Spleen (tissue), 13 donors: ENCODE measurements at places on chromosomes 6 and 20. TPM values are rescaled to one million over a fixed set of nuclear protein-coding genes. Genes with fewer than 3 reads are reported as not detected.

GRCh38 chr20:50532221-50532620 lies 22.0 kb downstream of the PTPN1 start:
- H3K27ac ChIP-seq = peak overlapping the region; percentile 64
- peaks cover 7% of the 10 kb centered on the region for H3K4me1 ChIP-seq
- H3K27me3 ChIP-seq = no peaks in the 10 kb centered on the region
- DNase-seq = no peak

DNA sequence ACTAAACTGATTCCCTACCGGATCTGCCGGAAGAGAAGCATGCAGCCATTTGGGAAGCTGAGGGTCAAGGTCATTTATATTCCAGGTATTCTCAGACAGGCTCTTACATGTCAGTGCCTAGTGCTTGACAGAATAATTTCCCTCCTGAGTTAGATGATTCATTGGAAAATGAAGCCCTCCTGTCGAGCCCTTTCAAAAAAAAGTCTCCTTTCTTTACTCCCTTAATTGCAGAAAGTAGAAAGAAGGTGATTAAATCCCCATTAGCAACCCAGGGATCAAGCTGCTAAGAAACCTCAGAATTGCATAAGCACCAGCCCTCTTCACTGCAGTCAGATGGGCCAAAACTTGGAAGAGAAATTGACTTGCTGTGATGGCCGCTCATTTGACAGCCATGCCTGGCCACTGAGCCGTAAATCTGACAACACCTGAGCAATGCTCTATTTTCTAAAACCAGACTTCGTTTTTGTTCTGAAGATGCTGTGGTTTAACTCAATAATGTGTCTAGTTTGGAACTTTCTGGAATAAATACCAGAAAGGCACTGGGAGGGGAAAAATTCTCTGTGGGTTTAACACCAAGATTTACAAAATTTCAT lies 61.0 kb upstream of the ARMH2 start:
- no peak overlapping the region for H3K4me3 ChIP-seq
- DNase-seq = no peak
- no peaks in the 10 kb centered on the region for H3K27me3 ChIP-seq
- H3K36me3 ChIP-seq = peaks cover 96% of the 10 kb centered on the region
- peak overlapping the region; percentile 88 for H3K27ac ChIP-seq

DNA sequence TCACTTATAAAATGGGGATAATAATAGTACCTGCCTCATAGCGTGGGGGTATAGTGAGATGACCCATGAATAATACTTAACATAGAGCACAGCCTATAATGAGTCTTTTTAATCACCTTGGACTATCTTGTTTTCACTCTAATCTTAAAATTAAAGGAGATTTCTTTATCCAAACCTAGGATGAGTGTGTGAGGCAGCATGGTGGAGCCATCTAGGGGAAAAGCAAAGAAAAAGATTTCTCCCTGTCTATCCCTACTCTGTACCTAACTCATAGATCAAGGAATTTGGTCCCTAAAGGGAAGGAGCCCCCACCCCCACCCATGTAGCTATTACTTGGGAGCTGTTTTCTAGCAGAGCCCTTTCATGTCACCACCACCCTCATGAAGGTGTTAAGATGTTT lies 45.2 kb upstream of the PAK5 start:
- no peak overlapping the region for H3K4me3 ChIP-seq
- no peaks in the 10 kb centered on the region for H3K27me3 ChIP-seq
- H3K4me1 ChIP-seq = no peaks in the 10 kb centered on the region
- H3K27ac ChIP-seq = no peak overlapping the region
- no peaks in the 10 kb centered on the region for H3K36me3 ChIP-seq
- DNase-seq = no peak

DNA sequence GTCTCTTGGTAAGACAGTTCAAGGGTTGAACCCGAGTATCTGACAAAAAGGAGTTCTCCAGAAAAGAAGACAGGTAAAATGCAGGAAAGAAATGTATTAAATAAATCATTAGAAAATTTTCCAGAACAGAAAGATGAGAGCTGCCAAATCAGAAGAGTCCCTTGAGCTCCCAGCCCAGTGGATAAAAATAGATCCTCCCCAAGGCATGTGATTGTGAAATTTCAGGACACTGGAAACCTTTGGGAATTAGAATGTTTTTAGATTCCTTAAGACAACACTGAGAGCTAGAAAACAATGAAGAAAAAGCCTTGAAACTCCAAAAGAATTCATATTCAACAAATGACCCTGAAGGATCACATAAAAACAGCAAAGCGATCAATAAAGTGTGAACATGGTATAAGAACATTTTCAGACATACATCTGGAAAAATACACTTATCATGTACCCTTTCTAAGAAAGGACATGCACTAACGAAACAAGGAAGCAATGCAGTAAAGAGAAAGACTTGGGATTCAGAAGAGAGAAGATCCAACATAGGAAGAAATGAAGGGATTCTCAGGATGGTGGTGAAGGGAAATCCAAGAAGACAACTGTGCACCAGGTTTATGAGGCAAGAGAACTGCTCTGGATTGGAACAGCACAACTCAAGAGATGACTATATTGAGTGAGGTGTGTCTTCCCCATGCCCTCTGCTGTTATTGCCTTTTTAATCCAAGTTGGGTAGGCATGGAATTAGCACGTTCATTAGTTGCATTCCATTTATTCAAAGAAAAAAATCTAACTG lies 390.4 kb downstream of the SYNE1 start:
- no peak overlapping the region for H3K27ac ChIP-seq
- H3K36me3 ChIP-seq = peaks cover 100% of the 10 kb centered on the region
- DNase-seq = no peak
- no peaks in the 10 kb centered on the region for H3K27me3 ChIP-seq
- no peak overlapping the region for H3K4me3 ChIP-seq

Gene NKX2-4
- not detected for polyA plus RNA-seq
